ENCODE measurements at places on chromosomes 11 and 22.
A peak's percentile ranks its signal among the peaks of the same experiment; 100 is the strongest.

DNA sequence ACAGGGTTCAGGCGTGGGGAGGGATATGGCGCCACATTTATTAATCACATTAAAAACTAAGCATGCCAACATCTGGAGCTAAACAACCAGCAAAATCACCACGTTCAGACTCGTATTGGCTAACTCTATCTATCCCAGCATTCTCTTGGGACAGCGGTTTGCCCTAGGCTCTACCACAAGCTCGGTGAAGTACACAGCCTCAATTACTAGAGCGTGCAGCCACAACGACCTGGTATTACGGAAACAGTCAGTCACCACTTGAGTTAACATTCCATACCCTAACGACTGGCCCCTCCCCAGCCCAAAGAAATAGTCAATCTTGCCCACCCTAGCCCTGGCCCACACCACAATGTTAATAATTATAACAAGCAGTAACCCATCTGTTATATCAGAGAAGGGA is 32.1 kb downstream of the APOL5 start:
- no peak for DNase-seq

- no peak for DNase-seq
Observed at GRCh38 chr22:40583053-40583741, 53.3 kb downstream of the MRTFA start.

GRCh38 chr11:64226507-64227051 is 505 bp downstream of the NUDT22 start:
- DNase-seq = peak; percentile 63

- no peak for DNase-seq
Observed at GRCh38 chr11:125603207-125603606, 10.6 kb downstream of the STT3A start.

GRCh38 chr22:24170188-24170587 is 11.1 kb upstream of the SUSD2 start:
- DNase-seq = peak; percentile 67

DNA sequence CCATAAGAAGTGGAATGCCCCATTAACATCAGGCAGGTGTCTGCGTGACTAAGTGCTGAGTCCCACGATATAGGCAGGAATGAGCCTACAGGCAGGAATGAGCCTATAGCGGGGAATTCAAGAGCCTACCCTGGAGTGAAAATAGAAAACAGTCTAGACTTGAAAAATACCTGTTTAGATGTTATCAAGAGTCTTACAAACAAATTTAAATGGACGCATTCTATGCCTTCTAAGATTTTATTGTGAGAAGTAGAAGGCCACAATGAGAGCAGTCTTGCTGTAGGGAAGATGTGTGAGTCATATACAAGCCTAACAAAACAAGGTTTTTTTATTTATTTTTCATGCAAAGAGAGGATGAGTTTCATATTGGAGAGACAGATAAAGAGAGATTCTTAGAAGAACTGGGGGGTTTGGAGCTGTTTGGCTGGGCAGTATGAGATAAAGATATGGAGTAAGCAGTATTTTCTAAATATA is 200.8 kb upstream of the ZC3H12C start:
- DNase-seq = no peak
